Cerebellar nuclear complex (tissue), 1 donor: ENCODE measurements at places on chromosomes 1 and 21.

GRCh38 chr1:33378976-33379375 is 51.9 kb downstream of the PHC2 start:
- DNase-seq = no peak

GRCh38 chr1:107003972-107004371 is 52.5 kb upstream of the PRMT6 start:
- DNase-seq = no peak

DNA sequence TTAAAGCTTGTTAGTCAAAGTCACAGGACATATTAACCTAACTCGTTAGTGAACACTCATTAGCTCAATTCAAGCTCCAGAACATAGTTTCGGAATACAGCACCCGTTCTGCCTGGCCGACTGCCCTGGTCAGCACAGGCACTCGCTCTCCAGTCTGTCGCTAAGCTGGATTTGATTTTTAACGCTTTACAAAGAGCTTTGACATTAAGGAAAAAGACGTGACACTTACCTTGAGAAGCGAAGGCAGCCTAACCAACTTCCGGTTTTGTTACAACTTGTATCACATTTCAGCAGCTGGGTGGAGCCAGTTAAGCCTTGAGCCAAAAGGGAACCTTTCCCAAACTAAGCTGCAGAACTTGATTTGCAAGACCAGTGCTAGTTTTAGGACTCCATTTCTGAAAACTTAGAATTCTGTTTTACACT is at the start of gene FRRS1:
TSS of gene FRRS1 (minus strand) at position 258 of the 423 bp plus-strand sequence. CDS start 17,867 bp downstream, outside the sequence.
- no peak for DNase-seq

DNA sequence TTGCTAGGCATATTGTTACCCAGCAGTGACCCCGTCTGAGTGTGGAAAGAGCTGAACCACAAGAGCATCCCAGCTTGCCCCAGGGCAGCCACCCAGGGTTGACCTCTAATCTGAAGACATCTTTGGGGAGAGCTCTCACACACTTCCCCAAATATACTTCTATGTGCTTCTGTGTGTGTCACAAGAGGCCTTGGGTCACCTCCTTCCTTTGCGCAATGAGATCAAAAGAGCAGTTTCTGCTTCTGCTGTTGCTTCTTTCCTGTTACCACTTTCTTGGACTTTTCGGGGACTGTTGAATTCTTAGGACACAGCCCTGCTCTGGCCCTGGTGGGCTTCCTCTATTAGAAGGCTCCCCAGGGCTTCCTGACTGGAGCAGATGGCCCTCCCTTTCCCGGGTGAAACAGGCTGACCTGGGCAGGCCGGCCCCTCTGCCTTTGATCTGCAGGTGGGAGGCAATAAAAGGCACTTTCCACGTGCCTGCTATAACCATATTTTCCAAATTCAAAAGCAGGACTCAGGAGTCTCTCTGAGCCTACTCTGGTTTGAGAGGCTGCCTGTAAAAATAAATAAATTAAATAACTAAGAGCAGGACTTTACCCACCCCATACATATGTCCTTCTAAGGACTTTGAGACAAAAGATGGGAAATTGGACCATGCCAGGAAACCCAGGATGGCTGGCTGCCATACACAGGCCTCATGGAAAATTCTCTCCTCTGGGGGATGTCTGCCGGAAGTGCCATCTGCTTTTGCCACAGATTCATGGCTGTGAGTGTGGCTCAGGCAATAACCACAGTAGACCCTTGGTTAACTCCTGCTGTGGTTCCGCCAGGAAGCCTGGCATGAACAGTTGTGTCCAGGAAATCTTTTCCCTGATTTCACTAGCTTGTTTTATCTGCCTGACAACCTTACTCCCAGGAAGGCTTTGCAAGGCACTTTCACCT is 28.3 kb upstream of the RCSD1 start:
- DNase-seq = no peak

GRCh38 chr1:10272274-10272673 is 61.9 kb downstream of the KIF1B start:
- DNase-seq = no peak

DNA sequence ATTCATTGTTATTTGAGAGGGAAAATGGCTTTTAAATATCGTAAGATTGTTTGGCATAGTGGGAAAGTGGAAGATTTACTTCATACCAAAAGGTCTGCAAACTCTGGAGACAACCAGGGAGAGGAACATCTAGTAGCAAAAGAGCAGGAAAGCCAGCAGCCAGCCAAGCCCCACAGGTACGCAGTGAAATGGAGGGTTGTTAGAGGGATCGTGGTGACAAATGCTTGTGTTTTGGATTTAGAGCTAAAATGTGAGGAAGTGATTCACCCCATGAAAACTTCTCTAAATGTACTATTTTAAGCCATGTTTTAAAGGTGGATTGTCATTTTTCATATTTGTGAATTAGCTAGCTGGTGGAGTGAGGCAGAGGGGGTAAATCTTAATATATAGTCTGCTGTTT is 69.3 kb downstream of the RPS6KC1 start:
- DNase-seq = no peak

GRCh38 chr1:10943041-10943440 is 69.4 kb upstream of the TARDBP start:
- no peak for DNase-seq

GRCh38 chr1:35717911-35718476 is 690 bp downstream of the C1orf216 start:
- no peak for DNase-seq

DNA sequence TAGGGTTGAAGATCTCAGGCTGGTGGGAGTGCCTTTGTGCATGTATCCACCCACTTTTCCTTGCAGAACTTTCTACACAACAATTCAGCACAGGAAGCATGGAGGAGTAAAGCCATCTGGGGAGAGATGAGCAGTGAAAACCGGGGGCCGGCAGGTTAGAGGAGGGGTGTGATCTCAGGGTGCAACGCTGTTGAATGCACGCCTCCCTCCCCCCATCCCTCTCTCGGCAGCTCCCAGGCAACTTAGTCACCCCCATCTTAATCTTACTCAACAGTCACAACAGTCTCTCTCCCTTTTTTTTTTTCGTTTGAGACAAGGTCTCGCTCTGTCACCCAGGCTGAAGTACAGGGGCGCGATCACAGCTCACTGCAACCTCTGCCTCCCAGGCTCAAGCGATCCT is 16.6 kb upstream of the ABCG1 start:
- DNase-seq = no peak

DNA sequence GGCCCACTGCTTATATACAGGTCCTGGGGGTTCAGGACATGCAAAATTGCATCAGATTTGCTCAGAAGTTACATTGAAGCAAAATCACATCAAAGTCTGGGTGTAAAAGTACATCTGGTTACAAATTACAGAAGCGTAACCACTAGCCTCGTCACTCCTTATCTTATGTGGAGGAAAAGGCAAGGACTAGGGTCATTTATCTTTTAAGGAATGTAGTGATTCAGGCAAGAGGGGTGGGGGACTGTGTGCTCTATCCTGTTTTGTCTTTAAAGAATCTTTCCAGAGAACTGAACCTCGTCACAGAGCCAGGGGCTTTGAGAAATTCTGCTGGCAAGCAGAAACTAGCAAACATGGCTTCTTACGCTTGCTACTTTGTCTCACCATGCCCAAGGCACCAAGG is 61.1 kb upstream of the RAB4A start:
- DNase-seq = no peak

GRCh38 chr1:30378991-30379581 is 344.3 kb downstream of the MATN1 start:
- DNase-seq = no peak

GRCh38 chr1:101219924-101220870 is 16.6 kb upstream of the S1PR1 start:
- no peak for DNase-seq

GRCh38 chr1:248576260-248576980 is 1.9 kb upstream of the OR2T34 start:
- no peak for DNase-seq

GRCh38 chr1:61836649-61837048 is 94.4 kb downstream of the PATJ start:
- no peak for DNase-seq

DNA sequence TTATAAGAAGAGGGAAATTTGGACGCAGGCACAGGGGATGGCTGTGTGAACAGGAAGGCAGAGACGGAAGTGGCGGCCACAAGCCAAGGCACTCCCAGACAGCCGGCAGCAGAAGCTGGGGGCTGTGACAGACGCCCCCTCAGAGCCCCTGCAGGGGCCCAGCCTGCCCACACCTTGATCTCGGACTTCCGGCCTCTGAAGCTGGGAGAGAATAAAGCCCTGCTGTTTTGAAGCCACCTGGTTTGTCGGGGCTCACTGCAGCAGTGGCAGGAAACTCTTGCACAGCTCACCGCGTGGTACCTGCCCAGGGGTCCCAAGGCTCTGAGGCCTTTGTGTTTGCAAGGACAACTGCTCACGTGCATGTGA is 13.7 kb downstream of the MEGF6 start:
- DNase-seq = no peak

DNA sequence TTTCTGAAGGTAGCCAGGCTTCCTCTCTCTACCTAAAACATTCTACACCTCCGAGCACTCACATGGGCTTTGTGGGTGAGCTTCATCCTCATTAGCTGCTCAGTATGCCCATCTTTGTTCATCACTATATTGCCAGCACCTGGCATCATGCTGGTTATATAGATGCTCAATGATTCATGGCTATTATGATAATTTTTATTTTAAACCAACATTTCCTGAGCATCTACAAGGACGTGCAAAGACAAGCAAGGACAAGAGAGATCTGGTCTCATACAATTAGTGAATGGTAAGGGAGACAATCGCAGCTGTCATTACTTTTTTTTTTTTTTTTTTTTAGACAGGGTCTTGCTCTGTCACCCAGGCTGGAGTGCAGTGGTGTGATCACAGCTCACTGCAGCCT is 11.3 kb upstream of the QSOX1 start:
- no peak for DNase-seq

- DNase-seq = no peak
Measured at GRCh38 chr1:70427976-70428375, 16.9 kb downstream of the CTH start.

- no peak for DNase-seq
Measured at GRCh38 chr1:53945183-53945432, 391 bp downstream of the IFT25 start.

GRCh38 chr1:4797429-4797828 is 143.0 kb downstream of the AJAP1 start:
- no peak for DNase-seq

- DNase-seq = no peak
Measured at GRCh38 chr1:178393370-178393769, 103.4 kb downstream of the CLEC20A start.

- no peak for DNase-seq
Measured at GRCh38 chr1:184385865-184386311, 941 bp upstream of the C1orf21 start.

- no peak for DNase-seq
Measured at GRCh38 chr1:24545662-24546061, 10.2 kb upstream of the NCMAP start.

DNA sequence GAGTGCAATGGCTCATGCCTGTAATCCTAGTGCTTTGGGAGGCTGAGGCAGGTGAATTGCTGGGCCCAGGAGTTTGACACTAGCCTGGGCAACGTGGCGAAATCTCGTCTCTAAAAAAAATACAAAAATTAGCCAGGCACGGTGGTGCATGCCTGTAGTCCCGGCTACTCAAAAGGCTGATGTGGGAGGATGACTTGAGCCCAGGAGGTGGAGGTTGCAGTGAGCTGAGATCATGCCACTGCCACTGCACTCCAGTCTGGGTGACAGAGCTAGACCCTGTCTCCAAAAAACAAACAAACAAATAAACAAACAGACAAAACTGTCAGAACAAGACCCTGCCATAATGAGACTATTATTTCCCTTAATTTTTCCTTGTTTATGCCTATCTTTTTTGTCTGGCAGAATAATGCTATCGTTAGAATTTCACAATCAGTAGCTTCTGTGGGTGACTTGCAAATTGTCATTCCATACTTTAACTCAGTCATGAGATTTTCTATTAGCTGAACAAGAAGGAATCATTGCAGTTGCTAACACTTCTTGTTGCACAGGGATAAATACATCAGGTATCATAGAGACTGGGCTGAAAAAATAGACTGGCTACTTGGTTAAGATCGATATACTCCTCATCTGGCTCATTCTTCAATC is 7.5 kb upstream of the THEM4 start:
- DNase-seq = no peak

- DNase-seq = no peak
Measured at GRCh38 chr1:23098463-23099170, 70.0 kb downstream of the LUZP1 start.

- DNase-seq = no peak
Measured at GRCh38 chr1:239619190-239619589, 232.8 kb downstream of the CHRM3 start.

DNA sequence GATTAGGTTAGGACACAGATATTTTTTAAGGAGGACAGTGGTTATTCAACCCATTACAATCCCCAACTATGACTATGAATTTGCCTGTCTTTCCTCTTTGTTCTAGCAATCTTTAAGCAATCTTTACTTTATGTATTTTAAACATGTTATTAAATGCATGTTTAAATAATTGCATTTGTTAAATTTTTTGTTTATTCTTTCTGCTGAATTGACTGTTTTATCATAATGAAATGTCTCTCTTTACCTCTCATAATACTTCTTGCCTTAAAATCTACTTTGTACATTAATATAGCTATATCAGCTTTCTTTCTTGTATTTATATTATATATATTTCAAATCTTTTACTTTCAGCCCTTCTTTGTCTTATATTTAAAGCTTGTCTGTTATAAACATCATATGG is 46.1 kb downstream of the CR1L start:
- no peak for DNase-seq

DNA sequence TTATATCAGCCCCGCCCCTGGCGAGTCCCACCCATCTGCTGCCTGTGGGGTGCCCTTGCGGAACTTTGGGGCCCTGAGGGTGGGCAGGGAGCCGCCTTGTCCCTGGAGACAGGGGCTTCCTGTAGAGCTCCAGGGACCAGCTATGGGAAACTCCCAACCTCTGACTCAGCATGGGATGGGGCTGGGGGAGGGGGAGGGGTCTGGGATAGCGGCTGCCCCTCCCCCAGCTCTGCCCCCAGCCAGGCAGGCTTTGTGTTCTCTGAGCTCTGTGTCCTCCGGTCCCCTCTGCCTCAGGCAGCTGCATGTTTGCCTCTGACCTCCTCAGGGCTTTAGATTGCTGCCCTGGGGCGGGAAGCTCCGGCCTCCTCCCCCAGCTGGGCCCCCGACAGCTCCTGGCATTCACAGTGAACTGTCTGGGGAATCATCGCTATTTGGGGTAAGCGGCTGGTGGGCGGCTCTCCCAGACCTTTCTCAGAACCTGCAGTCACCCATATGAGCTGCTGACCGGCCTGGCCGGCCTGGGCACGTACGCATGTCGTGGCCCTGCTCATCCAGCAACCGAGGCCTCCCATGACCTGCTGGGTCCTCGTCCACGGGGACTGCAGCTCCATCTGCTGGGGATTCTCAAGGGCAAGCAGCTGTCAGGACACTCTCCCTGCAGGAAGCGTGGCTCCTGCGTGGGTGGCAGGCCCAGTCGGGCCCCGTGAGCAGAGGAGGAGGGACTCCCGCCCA is 17.1 kb downstream of the ARHGEF16 start:
- no peak for DNase-seq

- no peak for DNase-seq
Measured at GRCh38 chr1:32924881-32925344, 23.7 kb upstream of the TMEM54 start.

- no peak for DNase-seq
Measured at GRCh38 chr1:230818367-230818766, 50.0 kb downstream of the C1orf198 start.
